ENCODE measurements at places on chromosomes 5 and 9. TPM values are rescaled to one million over a fixed set of nuclear protein-coding genes. Genes with fewer than 3 reads are reported as not detected.

GRCh38 chr5:99129768-99130501 is 201.1 kb upstream of the CHD1 start:
- no peak for DNase-seq

DNA sequence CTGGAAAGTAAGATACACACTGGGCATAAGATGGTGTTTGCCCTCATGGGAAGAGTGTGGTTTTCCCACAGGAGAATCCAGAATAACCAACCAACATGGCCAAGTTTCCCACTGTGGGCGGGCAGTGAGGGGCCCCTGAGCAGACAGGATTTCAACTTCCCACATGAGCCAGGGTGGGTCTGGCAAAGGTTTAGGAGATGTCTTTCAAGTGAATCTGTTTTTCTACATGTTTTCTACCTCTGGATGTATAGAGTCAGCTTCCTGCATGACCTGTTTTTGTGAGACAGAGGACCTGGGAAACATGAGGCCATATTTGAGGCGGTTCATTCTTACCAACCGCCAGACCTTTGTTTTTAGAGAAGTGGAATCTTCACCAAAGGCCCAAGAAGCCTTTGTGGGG is 100.5 kb downstream of the TLE4 start:
- DNase-seq, result no peak

Gene HRCT1
- 5.6 TPM for total RNA-seq

DNA sequence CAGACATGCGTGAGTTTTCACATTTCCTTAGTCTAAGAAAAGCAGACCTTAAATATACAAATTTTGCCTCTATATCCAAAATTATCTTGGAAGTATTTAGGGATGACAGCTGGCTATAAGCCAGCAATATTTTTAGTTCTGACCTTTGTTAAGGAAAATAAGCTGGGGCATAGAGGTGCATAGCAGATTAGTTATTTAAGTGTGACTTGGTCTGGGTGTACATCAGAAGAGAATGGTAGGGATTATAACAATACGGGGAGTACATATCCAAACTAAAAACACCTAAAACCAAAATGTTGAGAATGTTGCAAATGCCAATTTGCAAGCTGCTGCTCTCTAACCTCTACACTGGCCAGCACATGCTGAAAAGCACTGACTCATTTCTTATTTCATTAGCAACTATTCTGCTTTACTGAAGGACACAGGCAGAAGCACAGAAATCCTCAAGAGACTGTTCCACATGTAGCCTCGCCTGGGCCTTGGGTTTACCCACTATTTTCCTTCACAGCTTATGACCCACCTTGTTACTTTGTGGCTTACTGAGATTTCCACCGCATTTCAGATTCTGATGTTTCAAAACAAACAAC is 22.3 kb downstream of the LEAP2 start:
- DNase-seq, result no peak

Gene PLGRKT
- total RNA-seq, result 31.5 TPM
